ENCODE measurements at places on chromosomes 7 and 10. TPM values are rescaled to one million over a fixed set of nuclear protein-coding genes. Genes with fewer than 3 reads are reported as not detected.

DNA sequence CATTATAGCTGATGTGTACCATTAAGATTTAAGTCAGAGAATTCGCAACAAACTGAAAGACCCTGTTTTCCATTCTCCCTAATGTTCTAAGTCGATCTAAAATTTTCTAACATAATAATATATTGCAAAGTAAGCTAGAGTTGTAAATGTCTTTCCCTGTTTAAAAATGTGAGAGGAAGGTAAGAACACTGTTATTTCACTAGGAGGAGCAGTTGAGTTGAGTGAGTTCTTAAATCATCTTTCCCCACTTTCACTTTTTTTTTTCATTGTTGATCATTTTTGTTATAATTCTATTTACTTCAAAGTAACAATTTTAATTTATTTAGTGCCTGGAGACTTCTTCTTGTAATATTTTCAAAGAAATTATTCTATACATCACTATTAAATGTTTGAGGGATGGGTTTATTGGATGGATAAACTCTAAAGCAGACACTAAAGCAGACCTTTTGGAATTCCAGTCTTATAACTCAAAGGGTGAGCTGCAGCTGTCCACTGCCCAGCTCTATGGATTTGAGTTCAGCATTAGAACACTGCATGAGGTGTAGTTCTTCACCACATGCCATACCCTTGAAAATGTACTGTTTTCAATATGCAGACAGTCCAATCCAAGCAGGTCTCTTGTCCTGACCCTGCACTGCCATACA, 181.3 kb upstream of the FZD1 start:
- DNase-seq, result no peak

The PLCE1 gene
- 10.7 TPM for total RNA-seq

- DNase-seq, result no peak
Observed at GRCh38 chr7:121562259-121562658, 166.2 kb upstream of the FAM3C start.

The TEX36 gene
- not detected for total RNA-seq

The ACBD5 gene
- 38.3 TPM for total RNA-seq

- no peak for DNase-seq
Observed at GRCh38 chr7:44720301-44720700, 28.3 kb upstream of the ZMIZ2 start.

The TMEM196 gene
- total RNA-seq, result not detected

The KCNH2 gene
- 0.66 TPM for total RNA-seq

The EN2 gene
- total RNA-seq, result 1.1 TPM

DNA sequence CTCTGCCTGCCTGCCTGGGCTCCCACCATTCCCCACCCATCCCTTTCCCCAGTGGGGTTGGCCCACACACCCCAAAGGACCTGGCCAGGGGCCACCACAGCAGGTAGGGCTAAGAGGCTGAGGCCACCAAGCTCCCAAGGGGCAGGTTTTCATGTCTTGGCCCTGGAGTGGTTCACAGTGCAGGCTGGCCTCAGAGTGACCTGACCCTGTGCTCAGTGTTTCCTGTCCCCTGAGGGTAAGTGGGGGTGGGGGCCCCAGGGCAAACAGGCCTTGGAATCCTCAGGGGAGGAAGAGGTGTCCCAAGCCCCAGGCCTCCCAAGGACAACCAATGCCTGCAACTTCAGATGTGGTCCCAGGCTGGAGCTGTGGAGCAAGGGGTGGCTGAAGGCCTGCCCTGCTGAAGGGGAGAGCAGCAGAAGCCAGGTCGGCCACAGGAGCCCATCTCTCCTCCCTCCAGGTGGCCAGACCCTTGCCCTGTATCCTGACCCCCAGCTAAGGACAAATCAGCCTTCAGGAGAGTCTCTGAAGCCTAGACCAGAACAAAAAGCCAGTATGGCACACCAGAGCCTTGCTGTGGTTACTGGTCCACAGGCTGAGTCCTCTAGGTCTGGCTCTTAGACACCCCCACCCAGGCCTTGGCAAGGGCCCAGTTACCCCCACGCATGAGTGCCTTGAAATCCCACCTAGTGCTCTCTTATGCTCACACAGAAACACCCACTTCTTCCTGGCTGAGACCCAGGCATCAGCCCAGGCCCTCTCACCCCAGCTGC, 27.6 kb downstream of the POLL start:
- DNase-seq, result no peak

- no peak for DNase-seq
Observed at GRCh38 chr7:21507627-21508343, 35.1 kb upstream of the DNAH11 start.

The MCM10 gene
- 62.6 TPM for total RNA-seq

- DNase-seq, result no peak
Observed at GRCh38 chr10:543862-544822, 145.3 kb downstream of the DIP2C start.

GRCh38 chr10:44965651-44966097, 6.1 kb downstream of the RASSF4 start:
- no peak for DNase-seq

DNA sequence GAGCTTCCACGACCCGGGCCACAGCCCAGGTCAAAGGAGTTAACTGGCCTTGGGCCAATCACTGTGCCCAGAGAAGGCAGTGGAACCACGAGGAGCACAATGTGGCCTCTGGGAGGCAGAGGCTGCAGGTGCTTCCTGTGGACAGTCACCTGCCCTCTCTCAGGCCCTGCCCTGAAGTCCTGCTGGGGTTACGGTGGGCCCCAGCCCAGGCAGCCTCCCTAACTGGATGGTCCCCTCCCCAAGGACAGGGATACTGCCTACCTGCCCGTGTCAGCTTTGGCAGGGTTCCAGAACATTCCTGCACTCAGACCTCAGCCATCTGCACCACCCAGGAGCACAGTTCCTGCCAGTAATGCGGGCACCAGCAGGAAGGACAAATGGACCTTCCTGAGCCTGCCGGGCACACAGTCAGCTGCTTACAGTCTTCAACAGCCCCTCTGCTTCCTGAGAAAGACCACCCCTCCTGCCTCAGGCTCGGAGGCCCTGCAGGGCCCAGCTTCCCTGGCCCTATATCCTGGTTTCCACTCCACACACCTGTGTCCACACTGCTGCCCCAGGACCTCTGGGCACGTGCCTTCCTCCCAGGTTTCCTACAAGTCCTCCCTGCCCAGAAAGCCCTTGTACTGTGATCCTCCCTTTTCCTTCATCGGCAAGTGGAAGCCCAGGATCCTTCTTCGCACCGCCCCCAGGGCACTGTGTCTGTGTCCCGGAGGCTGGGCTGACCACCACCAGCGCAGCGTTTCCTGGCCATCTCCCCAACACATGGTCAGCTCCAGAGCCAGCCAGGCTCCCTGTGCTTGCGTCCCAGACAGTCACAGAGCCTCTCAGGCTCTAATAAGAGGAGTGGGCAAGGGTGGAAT, 23.3 kb downstream of the WDR86 start:
- DNase-seq, result no peak

DNA sequence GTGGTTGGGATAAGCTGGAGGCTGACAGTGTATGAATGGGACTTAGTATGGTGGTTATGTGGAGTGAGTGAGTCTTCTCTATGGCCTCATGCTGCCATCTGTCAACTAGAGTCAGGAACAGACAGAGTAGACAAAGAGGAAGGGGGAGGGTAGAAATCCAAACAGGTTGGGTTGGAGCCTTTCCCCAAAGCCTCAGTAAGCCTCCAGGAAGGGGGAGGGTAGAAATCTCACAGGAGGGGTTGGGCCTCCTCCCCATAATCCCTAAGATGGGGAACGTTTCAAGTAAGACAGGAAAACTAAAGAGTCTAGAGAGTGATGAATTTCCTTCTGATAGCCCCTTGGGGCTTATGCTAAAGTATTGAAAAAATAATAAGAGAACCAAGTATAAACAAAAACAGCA, 2.0 kb upstream of the AKR1B15 start:
- DNase-seq, result no peak

The NME8 gene
- total RNA-seq, result not detected

All from Caco-2 (cell line).